Mucosa of descending colon (tissue), 3 donors: ENCODE measurements at places on chromosomes 16 and 17.
A peak's percentile ranks its signal among the peaks of the same experiment; 100 is the strongest.

DNA sequence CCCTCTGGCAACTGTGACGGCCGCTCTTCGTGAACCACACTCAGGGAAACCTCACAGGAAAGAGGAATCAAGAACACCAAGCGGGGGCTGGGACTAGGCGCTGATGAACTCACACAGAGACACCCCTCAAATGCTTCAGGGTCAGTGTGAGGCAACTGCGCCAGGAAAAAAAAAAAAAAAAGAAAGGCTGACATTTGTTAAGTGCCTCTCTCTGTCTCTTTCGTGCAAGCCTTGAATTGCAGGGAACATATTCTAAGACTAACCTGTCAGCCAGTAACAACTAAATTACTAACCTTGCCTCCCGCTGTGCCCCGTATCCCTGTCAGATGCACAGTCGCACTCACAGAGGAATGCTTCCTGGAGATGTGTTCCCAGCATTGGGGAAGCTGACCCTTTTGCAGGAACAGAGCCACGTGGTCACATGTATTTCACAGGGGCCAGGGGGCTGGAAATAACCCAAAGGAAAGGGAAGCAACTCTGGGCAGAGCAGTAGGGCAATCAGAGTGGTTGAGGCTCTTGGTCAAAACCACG is 247.8 kb downstream of the XYLT1 start:
- DNase-seq = no peak

DNA sequence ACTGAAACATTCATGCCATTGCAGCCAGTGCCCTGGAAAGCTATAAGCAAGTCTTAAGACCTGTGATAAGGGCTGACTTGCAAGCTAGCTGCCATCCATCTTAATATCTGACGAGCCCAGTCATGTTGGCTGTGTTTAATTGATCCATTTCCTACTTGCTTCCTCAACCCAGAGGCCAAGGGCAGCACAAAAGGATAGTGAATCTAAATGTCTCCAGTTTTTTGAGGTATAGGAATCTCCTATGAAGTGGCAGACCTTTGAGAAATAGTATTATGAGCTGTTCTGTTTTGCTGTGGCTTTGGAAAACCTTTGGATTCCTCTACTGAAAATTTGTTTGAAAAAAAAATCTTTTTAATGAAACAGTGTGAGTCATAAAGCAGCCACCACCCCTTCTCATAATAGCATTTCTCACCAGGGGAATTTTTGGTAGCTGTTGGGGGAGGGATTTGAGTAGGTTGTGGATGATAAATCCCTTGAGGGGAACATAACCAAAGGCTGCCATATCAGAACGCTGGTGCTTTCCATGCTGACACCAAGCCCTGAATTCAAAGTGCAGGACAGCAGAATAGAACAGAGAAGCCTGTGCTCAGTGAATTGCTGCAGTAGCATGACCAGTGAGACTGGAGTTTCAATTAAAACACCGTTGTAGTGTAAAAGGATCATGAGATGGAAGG is 12.9 kb downstream of the ZNRF1 start:
- DNase-seq = no peak

- no peak for DNase-seq
These were observed 262.3 kb downstream of the C16orf95 start for GRCh38 chr16:87054856-87055255.

GRCh38 chr17:17315142-17315821 is 12.1 kb downstream of the NT5M start:
- no peak for DNase-seq

DNA sequence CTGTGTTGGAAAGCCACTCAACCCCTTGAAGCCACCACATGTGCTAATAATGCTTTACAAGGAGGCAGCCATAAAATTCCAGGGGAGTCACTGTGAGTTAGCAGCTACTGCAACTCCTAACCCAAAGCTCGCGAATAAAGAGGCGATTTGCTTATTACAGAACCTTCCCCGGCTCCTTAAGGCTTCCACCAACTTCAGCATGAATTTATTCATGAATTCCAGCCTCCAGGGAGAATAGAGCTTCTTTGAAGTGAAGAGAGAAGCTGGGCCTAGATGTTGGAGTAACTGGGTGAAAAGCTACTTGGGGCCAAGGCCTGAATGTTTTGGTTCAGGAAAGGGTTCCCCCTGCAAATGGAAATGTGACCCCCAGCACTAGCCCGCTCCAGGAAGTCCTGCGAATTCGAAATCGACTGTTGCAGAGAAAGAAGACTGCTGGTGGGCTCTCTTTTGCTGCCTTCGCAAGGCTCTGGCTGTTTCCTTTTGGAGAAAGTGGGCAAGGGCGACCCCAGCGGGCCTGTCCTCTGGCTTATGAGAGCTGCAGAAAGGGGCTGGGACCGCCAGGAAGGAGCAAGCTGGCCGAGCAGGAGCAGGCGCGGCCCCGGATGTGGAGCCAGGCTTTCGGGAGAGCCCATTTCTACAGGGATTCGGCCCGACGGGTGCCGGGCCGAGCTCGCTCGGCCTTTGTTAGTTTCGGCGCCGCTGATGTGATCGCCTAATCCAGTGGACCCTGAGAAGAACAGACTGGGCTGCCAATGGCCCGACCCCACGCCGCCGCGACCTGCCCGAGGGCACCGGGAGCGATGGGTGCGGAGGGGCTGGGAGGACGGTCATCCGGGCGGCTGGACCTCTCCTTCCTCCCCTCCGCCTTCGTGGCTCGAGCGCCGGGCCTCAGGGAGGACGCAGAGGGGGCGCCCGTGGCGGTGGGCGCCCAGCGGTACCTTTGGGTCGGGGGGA is 7.6 kb downstream of the CBX8 start:
- no peak for DNase-seq

- DNase-seq = peak; percentile 89
These were observed 4.5 kb downstream of the ABCC3 start for GRCh38 chr17:50638966-50639713.

DNA sequence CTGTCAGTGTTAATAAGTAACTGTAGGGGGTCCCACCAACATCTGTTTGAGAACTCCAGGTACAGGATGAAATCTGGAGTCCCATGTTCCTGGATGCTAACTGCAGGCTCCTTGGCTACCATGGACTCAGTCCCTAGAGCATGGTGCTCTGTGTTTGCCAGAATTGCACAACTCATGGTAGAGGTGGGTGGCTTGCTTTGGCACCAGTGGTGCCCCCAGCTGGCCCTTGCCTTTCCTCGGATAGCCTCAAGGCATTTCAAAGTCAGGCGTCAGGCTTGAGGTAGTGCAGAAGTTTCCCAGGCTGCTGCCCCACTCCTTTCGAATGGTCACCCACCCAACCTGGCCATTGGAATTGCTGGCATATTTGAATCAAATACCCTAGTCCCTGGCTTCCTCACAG is 179.9 kb downstream of the RBFOX1 start:
- no peak for DNase-seq

- peak; percentile 91 for DNase-seq
These were observed 11.5 kb upstream of the HS3ST6 start for GRCh38 chr16:1929578-1930337.

DNA sequence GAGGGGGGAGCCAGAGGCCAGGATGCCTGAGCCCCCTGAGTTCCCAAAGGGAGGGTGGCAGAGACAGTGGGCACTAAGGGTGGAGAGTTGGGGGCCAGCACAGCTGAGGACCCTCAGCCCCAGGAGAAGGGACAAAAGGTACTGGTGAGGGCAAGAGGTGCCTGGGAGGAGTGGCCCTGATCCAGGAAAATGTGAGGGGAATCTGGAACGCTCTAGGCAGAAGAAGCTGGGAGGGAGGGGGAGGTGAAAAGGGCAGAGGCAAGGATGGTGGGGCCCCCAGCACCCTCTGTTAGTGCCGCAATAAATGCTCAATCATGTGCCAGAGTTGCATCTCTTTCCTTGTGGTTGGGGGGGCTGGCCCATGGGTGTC is 1.1 kb downstream of the TCAP start:
- DNase-seq = no peak

- DNase-seq = no peak
These were observed 67.1 kb downstream of the RMI2 start for GRCh38 chr16:11412175-11412904.

- DNase-seq = no peak
These were observed 46.5 kb downstream of the HNF1B start for GRCh38 chr17:37698132-37698910.

- peak; percentile 70 for DNase-seq
These were observed 705 bp downstream of the FOXK2 start for GRCh38 chr17:82519971-82520903.

- no peak for DNase-seq
These were observed 51.5 kb downstream of the B9D1 start for GRCh38 chr17:19311016-19311415.

DNA sequence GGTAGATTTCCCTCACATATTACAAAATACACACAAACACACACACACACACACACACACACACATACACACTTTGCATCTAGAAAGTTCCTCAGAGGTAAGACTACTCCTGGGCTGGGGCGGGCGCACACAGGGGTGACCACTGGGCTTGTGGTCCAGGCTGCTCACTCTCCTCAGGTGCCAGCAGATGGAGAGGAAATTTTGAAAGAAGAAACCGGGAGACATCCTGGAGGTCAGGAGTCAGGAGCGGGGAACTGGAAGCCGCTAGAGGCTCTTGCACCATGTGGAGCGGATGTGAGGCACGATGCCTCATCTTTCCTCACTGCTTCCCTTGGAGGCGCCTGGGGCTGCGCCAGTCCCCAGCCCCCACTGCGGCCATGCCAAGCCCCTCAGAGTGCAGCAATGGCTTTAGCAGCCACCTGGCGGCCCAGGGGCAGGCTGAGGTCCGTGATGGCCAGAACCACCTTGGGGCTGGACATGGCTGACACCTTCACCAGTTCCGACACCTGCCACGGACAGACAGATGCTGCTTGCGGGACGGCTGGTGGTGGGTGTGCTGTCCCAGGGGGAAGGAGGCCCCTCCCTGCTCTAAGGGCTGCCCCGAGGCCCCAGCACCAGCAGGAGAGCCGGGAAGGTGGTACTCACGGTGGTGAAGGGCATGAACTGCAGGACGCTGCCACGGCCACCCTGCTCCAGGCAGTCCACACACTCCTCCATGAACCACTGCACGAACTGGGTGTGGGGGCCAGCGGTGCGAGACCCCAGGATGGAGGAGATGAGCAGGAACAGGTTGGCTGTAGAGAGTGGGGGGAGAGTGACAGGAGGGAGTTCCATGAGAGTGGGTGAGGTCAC is 4.1 kb downstream of the CSF3 start:
- no peak for DNase-seq

DNA sequence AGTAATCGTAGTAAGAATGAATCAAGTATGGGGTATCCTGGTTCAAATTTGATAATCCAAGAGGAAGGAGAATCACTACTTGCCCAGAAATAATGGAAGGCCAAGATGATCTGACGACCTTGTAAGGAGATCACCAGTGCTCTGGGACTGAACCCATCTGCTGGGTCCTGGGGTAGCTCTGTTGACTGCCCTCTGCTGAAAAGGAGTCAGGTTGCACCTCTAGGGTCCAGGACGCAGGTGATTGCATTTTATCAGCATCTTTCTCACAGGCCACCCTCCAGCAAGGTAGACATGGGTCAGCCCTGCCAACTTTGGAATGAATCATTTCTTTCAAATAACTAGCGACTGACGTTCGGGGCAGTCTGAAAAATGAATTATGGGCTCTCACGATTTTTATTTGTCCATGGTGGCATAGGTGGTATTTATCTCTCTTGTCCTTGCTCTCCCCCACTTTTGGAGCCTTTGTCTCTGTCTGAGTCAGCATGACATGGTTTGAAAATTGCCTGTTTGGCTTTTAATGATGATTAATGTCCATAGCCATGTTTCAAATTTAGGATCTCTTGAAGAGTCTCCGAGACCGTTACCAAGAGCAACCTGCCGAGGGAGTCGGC is 163.7 kb downstream of the MSI2 start:
- no peak for DNase-seq

DNA sequence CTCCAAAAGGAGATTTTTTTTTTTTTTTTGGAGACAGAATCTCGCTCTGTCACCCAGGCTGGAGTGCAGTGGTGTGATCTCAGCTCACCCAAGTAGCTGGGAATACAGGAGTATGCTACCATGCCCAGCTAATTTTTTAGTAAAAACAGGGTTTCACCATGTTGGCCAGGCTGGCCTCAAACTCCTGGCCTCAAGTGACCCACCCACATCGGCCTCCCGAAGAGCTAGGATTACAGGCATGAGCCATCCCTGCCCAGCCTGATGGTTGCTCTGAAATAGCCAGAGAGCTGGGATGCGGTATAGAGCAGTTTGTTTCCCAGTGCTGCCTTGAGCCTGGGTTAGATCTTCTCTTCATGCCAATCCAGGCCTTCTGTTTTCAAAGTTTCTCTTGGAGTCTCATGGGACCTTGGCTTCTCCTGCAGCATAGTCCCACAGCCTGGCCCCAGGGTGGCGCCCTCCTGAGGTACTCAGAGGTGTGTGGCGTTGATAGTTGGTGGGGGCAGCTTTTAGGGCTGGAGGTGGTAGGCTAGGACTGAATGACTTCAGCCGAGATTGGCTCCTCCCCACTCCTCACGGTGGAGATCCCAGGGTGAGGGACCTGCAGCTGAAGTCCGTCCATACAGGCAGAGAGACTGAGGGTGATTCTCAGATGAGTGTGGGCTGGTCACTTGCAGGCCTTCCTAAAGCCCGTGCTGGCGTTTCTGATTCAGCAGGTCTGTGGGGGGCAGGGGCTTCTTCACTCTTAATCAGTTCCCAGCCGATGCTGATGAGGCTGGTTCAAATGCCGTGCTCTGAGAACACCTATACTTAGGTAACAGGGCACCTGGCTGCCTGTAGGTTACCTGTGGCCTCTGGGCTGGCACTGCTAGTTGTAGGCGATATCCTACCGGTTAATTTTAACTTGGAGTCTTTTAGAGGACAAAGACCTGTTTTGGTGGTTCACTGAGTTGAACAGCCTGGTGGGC is 52.0 kb downstream of the TNFRSF13B start:
- no peak for DNase-seq

GRCh38 chr16:86952769-86953168 is 364.4 kb downstream of the C16orf95 start:
- no peak for DNase-seq

- DNase-seq = no peak
These were observed 6.2 kb upstream of the CYB561 start for GRCh38 chr17:63452046-63452961.

DNA sequence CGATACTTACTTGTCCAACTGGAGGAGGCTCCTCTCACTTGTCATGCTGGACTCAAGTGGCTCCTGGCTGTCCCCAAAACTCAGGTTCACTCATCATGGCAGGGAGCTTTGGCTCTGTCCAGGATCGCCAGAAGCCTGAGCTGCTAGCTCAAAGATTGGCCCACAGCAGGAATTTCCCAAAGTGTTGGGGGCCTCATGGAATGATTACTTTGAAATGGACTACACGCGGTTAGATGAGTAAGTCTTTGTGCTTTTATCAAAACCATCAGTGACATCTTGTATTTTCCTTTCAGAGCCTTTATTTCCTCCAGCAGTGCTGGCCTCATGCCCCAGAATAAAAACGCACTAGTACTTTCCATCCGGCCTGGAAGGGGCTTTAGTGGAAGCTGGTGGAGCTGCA is 29.2 kb upstream of the PHB1 start:
- DNase-seq = no peak
